ENCODE measurements at places on chromosomes 5 and 9. TPM values are rescaled to one million over a fixed set of nuclear protein-coding genes. Genes with fewer than 3 reads are reported as not detected.

DNA sequence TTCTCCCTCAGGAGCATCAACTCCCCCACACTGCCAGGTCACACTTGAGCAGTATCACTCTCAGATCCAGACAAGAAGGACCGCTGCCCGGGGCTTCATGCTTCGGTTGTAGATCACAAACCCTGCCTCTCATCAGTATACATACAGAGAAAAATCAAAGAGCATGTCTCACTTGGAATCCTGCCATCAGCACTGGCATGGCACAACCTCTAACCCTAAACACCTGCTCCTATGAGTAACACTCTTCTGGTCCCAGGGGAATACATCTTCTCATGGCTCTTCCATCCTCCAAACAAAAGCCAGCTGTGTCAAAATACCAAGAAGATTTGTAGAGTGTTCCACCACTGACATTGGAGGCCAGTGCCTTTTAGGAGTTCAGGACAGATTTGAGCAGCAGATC lies 84.8 kb upstream of the MIER3 start:
- DNase-seq = no peak

GRCh38 chr9:7229571-7229970 lies 471.8 kb downstream of the KDM4C start:
- DNase-seq = no peak

DNA sequence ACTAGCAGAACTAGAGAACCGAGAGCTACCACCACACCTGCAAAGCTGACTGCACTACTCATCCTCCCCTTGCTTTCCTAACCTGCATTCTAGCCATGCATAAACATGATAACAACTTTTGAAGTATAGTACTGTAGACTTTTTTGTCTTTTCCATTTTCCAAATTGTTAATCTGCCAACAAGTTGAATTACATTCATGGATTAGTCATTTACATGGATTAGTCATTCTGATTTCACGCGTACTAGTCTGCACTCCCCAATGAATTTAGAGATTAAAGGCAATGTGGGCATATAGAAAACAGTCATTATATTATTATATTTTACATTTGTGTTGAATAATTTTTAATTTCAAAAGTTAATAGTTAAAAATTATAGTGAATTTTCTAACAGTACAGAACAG lies 81.4 kb downstream of the EDIL3 start:
- no peak for DNase-seq

DNA sequence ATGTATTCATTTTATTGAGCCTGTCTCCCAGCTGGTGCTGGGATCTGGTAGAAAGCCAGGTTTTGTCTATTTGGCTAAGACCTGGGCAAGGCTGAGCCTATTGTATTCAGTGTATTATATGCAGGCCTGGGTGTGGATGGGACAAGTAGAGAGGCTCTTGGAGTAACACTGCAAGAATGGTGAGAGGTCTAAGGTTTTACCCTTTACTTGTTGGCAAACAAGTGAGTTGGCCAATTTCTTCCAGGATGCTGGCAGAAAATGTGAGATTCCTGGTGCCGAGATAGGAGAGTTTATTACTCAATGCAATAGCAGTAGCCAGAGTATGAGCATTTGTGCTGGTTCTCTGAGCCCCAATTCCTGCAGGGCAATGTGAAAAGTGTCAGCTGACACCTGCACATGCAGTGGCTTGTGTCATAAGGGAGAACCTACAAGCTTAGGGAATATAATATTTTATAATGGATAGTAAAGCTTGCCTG lies 141.7 kb upstream of the PRLR start:
- DNase-seq = no peak

- DNase-seq = no peak
These were observed 48.3 kb upstream of the EXOC3 start for GRCh38 chr5:394671-395155.

DNA sequence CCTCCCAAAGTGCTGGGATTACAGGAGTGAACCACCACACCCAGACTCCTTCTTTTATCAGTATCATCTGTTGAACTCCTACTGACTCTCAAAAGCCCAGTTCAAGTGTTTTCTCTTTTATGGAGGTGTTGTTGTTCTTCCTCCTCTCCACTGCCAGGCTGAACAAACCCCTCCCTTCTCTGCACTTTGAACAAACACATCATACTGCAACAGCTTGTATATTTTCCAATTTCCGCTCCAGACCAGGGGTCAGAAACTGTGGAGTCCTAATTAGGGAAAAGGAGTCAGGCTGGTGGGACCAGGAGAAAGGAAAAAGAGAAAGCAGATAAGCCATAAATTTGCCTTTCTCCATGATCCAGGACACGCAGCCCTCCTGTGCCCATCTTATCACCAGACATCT lies 148.1 kb upstream of the HMHB1 start:
- DNase-seq = no peak

- no peak for DNase-seq
These were observed 10.2 kb downstream of the SH3PXD2B start for GRCh38 chr5:172444110-172444510.

DNA sequence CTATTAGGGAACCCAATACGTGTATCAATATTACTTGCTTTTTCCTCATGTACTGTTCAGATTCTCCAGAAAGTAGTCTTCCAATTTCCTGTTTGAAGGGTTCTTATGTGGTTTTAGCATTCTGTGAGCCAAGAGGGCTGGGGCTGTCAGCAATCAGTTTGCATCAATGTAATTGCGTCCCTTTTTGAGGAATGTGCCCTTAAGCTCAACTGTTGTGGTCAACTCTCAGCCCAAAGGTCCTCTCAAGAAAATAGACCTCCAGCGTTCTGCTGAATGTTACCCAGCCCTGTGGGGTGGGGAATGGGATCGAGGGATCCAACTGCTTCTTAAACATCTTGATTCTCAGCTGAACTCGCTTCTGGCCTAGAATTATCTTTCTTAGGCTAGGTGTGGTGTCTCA lies 43.8 kb upstream of the CDK20 start:
- DNase-seq = no peak

GRCh38 chr5:160852049-160852448 lies at the start of gene ATP10B:
Gene ATP10B (minus strand): TSS chr5:160852211. CDS start chr5:160688074, 164,137 bp downstream.
- DNase-seq = no peak

DNA sequence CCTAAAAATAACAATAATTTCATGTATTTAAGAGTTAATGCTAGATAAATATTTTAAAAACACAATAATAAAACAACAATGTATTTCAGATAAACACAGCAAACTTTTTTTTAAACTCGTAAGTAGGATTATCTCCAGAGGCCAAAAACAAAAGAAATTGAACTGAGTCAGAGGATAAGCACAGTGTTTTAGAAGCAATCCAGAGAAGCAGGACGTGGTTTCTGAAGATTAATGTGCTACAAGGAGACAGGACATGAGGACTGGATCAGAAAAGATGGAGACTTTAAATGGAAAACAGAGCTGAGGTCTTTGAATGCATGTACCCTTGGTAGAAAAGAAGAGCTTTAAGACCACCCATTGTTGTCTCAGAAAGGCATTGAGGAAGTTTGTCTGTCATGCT lies 491.2 kb upstream of the TLE4 start:
- DNase-seq = no peak

GRCh38 chr9:118586978-118587377 lies 782.3 kb downstream of the BRINP1 start:
- DNase-seq = no peak

DNA sequence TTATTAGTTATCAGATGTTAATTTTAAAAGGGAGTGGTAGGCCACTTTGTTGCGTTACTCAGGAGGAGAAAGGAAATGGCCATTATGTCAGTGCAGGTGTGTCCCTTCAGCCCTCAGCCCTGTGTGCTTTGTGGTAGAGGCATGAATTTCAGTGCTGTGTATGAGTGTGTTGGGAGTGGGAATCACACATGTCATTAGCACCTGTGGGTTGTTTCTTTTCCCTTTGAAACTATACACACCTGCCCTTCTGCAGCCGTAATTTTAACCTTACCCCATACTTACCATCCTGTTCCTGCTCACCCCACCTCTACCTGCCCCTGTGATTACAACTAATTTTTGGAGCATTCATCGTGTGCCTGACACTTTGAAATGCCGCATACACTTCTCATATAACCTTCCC lies 156.4 kb downstream of the ARHGAP26 start:
- no peak for DNase-seq

GRCh38 chr9:21533597-21533996 lies 51.5 kb upstream of the IFNE start:
- no peak for DNase-seq

DNA sequence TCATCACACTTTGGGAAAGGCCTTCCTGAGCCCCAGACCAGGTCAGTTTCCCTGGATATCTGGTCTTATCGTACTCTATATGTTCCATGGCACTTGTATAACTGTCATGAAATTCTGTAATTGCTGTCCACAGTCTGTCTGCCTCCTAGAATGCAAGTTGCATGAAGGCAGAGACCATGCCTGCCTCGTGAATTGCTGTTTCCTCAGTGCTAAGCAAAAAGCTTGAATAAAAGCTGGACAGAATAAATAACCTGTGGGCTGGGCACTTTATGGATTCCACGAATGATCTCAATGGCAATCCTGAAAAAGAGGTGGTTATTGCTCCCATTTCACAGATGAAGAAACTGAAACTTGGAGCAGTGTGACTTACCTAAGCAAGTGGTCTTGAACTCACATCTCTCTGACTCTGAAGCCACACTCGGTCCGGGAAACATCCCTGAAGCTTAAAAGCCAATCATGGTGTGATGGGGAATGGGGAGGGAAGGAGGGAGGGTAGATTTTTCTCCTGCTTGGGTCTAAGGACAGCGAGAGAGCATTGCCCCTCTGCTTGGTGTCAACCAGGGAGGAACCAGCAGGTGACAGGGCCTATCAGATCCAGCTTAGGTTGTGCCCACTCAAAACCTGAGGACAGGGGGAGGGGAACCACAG lies 13.2 kb upstream of the LHX2 start:
- DNase-seq = no peak

GRCh38 chr5:88867638-88868037 lies 15.3 kb downstream of the MEF2C start:
- DNase-seq = no peak

- no peak for DNase-seq
These were observed 6.2 kb downstream of the GAPT start for GRCh38 chr5:58497386-58497785.

DNA sequence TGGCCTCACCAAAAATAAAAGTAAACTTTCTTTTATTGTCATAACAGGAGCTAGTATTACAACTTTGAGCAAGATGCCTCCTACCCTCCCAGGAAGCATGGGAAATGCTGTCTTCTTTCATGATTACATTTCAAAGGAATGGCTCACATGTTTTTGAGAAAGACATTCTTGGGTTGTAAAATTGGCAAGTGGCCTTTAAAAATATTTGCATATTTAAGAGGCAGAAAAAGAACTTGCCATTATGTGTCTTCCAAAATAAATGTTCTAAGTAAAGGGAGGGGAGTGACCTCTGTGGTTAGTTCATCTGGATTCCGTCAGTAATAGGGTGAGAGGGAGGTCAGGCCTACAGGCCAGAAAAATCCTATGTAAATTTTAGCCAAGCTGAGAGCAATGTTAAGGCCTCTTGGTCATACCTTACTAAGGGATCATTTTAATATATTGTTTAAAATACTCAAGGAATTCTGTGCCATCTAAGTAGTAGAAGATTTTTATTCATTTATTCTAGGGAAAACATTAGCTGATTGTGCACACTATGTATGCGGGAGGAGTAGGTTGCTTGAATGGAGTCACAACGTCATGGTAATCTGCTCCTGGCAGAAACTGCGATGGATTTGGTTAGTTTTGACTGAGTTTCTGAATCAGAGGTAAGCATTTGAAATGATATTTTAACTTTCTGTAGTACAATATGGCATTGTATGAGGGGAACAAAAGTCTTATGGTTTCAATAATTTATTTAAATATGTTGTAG lies 1485.7 kb upstream of the CDH9 start:
- DNase-seq = no peak

- no peak for DNase-seq
These were observed 392.0 kb downstream of the NR2F1-AS1 start for GRCh38 chr5:93188876-93189485.

ACSL6 gene
- total RNA-seq = not detected

MYMK gene
- total RNA-seq = not detected

CDC20B gene
- total RNA-seq = 0.07 TPM

BASP1 gene
- 73.9 TPM for total RNA-seq

ENTR1 gene
- 37.6 TPM for total RNA-seq

ARSI gene
- not detected for total RNA-seq

TEX48 gene
- total RNA-seq = not detected

GNA14 gene
- total RNA-seq = 3.2 TPM

PFN3 gene
- total RNA-seq = not detected

RETREG1 gene
- total RNA-seq = 0.14 TPM

FAM78A gene
- total RNA-seq = 3.7 TPM

INSYN2B gene
- 21.4 TPM for total RNA-seq

CA9 gene
- 0.40 TPM for total RNA-seq

IFNB1 gene
- total RNA-seq = not detected

IFNA21 gene
- not detected for total RNA-seq
